ENCODE measurements at places on chromosomes 16 and 17. TPM values are rescaled to one million over a fixed set of nuclear protein-coding genes. Genes with fewer than 3 reads are reported as not detected.

SPATA32 gene
- not detected for total RNA-seq

MRC2 gene
- 40.3 TPM for total RNA-seq

GRCh38 chr17:33751702-33752065 is 458.6 kb upstream of the ASIC2 start:
- peaks cover 16% of the 10 kb centered on the region for H3K27me3 ChIP-seq
- peaks cover 4% of the 10 kb centered on the region for H3K4me1 ChIP-seq
- no peaks in the 10 kb centered on the region for H3K36me3 ChIP-seq
- no peak for DNase-seq

TBC1D3D gene
- total RNA-seq = 0.37 TPM
